ENCODE measurements at places on chromosomes 11 and 22.

GRCh38 chr11:47783087-47783610 lies 16.0 kb upstream of the FNBP4 start:
- DNase-seq: no peak

DNA sequence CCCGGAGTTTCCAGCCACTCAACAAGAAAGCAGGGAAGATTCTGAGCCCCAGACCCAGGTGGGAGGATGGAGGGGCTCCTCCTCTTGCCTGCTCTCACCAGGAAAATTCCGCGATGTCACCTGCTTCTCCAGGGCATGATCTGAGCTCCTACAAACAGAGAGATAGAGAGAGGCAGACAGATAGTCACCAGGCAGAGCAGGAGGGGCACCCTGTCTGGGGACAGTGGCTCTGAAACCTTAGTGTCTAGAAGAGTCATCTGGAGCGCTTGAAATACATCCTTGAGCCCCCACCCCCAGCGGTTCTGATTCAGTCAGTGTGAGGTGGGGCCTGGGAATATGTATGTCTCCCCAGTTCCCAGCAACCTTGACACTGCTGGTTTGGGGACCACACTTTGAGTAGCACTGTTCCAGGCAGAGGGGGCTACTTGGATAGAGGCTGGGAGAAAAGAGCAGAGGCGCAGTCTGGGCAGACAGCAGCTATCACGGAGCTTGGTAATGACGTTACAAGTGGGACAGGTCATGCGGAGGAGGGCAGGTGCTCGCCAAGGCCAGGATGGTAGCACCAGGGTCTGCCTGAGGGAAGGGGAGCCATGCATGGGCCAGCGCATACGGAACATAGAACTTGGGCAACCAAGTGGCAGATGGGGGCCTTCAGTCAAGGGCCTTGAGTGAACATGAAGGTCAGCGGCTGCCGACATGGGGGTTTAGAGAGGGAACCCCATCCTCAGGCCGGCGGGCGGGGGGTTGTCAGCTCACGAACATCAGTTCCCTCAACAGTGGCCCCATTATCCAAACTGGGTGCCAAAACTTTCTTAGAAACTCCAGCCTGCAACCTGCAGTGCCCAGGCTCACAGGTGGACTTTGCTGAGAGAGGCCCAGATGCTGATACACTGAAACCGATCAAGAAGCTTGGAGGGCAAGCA lies 60.9 kb upstream of the MYEOV start:
- no peak for DNase-seq

GRCh38 chr11:134504146-134504905 lies 92.3 kb upstream of the B3GAT1 start:
- DNase-seq: no peak

DNA sequence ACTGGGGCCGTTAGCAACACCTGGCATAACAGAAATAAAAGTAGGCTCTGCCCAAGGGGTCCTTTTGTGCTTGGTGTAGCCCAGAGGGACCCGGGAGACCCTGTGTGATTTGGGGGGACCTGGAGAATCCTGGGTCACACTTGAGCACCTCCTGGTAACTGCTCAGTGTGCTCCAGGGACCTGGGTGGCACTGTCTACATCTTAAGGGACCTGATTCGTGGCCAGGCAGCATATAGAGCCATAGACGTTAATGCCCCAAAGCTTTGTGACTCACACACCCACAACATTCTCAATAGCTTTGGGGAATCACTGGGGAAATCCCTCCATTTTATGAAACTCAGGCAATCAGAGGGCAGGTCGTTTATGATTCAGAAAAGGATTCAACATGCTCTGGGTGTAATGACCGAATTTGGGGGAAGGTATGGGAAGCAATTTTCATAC lies 3.6 kb upstream of the IGF2 start:
- DNase-seq: peak; percentile 68

DNA sequence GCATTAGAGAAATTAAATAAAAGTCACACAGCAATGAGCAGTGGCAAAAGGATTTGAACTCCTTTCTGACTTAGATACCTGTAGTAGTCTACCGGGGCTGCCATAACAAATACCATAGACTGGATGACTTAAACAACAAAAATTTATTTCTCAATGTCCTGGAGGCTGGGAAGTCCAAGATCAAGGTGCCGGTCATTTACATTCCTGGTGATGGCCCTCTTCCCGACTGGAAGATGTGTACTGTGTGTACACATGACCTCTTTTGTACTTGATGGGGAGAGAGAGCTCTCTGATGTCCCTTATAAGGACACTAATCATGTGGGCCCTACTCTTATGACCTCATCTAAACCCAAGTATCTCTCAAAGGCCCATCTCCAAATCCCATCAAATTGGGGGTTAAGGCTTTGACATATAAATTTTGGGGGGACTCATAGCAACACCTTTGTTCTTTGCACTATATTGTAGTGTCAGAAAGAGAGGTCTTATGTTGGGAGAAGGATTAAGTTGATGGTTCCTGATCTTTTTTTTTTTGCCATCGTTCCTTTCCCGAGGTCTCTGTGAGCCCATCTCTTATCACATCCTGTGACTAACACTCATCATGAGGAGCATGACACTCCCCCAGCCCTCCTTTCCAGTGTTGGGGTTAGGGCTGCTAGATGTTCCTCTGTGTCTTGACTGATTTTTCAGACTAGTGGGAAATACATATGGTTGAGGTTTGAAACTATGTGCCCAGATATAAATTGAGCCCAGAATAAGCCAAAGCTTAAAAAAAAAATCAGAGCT lies 104.3 kb downstream of the TRAF6 start:
- DNase-seq: no peak

GRCh38 chr11:70307176-70307575 lies 36.7 kb downstream of the PPFIA1 start:
- no peak for DNase-seq

DNA sequence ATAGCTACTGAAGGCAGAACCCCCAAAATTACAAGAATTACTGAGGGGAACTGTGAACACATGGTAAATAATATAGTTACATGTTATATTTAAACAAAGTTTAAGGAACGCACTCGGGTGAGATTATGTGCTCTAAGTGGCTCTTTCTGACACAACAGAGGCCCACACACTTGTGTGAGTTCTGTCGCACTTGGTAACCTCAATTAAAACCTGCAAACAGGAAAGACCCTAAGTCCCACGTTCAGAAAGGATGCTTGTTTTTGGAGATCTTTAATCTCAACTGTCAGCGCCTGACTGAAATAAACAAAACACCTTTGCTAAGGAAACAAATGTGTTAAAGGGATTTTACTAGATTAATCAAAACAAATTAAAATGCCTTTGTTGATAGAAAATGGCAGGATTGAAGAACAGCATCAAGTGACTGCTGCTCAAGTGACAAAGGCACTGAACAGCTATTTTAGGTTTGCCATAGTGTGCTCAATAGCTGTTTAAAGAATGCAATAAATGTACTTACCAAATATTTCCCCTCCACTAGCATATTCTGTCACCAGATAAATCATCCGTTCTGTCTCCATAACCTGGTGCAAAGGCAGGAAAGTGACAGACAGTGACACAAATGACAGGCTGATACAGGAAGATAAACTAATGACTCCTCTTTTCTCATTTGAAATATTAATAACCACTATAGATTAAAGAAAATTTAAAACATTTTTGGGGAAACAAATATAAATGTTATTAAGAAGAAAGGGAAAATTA lies 116.3 kb upstream of the APOA1 start:
- no peak for DNase-seq

DNA sequence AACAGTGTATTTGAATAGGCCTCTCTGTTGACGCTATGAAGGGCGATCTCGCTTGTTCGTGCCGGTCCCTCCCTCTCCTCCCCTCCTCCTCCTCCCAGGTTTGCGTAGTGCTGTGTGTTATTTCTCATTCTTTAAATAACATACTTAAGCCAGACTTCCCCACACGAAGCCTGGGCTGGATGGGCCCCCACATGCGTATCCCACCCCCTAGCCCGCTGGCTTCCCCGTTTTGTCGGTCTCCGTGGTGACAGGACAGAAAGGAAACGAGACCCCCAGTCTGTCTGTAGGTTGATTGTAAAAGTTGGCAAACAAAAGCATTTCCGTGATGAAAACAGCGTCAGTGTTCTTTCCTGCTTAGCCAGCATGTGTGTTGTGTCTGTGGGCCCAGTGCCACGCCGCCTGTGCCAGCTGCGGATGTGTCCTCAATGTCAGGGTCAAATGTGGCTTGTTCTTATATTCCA lies 27.3 kb downstream of the FAM118A start:
- DNase-seq: no peak

DNA sequence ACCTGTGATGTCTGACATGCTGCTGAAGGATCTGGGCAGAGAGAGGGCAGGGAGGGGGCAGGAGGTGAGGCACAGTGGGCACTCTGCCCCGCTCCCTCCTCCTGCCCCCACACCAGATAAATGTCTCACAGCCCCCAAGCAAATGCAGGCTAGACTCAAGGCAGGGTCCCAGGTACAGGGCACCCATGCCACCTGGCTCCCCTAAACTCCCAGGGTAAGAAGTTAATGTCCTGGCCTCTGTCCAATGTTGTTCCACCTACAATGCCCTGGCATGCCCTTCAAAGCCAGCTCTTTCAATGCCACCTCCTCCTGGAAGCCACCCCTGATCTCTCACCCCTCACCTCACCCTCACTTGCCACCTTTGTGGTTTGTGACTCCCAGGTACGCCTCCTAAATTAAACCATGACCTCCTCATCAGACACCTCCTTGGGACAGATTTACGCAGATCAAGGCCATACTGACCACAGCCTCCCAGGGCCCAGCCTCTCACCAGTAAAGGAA lies 16.0 kb downstream of the CARD10 start:
- DNase-seq: no peak

GRCh38 chr11:96393753-96394348 lies 4.0 kb downstream of the JRKL start:
- DNase-seq: no peak

DNA sequence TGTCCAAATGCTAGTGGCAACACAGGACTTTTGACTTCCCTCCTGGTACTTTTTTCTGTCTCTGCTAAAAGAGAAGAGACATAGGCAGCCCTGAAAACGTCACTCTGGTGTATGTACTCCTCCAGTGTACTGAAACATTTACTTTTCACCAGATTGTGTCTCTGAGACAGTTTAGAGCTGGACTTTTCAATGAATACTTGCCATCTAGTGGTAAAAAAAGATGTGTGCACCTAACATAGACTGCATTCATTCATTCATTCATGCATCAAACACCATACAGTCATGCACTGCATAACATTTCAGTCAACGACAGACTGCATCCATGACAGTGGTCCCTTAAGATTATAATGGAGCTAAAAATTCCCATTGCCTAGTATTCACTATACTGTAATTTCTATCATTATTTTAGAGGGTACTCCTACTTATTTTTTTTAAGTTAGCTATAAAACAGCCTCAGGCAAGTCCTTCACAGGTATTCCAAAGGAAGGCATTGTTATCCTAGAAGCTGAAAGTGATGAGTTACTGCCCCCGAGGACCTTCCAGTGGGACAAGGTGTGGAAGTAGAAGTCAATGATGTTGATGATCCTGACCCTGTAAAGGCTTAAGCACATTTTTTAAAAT lies 186.2 kb downstream of the SPON1 start:
- no peak for DNase-seq

- no peak for DNase-seq
Measured at GRCh38 chr22:49997932-49998717, 14.4 kb downstream of the IL17REL start.
